ENCODE measurements at places on chromosomes 5 and 9. TPM values are rescaled to one million over a fixed set of nuclear protein-coding genes. Genes with fewer than 3 reads are reported as not detected.

Gene CHMP5
- 74.5 TPM for total RNA-seq

Gene CNTNAP3B
- total RNA-seq = 8.1 TPM

DNA sequence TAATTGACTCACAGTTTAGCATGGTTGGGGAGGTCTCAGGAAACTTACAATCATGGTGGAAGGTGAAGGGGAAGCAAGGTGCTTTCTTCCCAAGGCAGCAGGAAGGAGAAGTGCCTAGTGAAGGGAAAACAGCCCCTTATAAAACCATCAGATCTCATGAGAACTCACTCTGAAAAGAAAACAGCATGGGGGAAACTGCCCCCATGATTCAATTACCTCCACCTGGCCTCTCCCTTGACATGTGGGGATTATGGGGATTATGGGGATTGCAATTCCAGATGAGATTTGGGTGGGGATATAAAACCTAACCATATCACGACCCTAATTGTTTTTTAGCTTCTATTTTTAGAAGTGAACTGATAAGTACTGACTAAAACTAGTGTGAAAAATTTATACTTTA lies 1377.5 kb upstream of the DMAC1 start:
- DNase-seq = no peak

DNA sequence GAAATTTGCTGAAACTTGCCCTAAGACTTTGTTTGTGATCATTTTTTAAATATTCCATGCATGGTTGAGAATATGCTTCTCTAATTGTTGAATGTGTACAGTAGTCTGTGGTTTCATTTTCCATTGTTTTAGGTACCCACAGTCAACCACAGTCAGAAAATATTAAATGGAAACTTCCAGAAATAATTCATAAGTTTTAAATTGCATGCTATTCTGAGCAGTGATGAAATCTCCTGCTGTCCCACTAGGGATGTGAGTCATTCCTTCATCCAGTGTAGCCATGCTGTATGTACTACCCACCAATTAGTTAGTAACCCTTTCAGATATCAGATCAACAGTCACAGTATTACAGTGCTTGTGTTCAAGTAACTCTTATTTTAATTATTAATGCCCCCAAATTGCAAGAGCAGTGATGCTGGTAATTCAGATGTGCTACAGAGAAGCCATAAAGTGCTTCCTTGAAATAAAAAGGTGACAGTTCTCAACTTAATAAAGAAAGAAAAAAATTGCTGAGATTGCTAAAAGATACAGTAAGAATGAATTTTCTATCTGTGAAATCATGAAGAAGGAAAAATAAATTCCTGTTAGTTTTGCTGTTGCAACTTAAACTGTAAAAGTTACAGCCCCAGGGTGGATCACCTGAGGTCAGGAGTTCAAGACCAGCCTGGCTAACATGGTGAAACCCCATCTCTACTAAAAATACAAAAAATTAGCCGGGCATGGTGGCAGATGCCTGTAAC lies 79.9 kb upstream of the FBXL17 start:
- no peak for DNase-seq

DNA sequence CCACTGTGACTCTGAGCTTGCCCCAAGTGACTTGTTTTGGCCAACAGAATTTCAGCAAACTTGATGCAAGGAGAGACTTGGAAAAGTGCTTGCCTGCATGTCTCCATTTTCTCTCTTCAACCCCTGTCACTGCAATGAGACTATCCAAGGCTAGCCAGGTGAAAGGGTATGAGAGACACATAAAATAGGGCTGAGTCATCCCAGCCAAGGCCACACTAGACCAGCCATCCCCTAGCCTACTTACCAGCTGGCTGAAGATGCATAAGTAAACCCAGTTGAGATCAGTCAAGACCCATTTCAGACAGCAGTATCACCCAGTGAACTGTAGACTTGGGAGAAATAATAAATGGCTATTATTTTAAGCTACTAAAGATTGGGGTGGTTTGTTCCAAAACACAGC lies 52.9 kb upstream of the VLDLR start:
- DNase-seq = no peak

- no peak for DNase-seq
Measured at GRCh38 chr5:173420108-173420507, 91.9 kb upstream of the STC2 start.
